ENCODE measurements at places on chromosomes 12 and 14. TPM values are rescaled to one million over a fixed set of nuclear protein-coding genes. Genes with fewer than 3 reads are reported as not detected.

GRCh38 chr14:92747701-92748258 lies 647 bp downstream of the LGMN start:
- DNase-seq: no peak

- no peak for DNase-seq
Measured at GRCh38 chr14:35855876-35856481, 29.8 kb downstream of the BRMS1L start.

DNA sequence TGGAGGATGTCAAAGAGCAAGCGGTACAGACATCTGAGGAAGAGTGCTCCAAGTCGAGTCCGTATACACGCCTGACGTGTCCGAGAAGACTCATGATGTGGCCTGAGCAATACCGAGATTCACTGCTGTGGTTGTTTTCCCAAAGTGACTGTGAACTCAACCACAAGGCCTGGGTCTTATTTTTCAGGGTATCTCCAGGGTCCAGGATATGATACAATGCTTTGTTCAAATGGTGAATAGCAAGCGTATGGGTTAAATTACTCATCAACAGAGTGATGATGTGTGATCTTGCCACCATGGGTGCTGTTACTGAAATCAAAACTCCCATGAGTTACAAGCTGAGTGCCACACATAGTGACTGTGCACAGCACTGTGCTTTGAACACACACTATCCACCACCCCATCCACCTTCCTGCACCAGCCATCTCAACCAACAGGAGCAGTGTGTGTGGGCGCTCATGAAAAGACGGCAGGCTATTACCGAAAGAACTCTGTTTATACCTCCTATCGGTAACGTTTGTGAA lies 109.6 kb downstream of the BCAT1 start:
- no peak for DNase-seq

GRCh38 chr14:61565836-61566536 lies 129.3 kb upstream of the HIF1A start:
- DNase-seq: no peak

AQP2 gene
- total RNA-seq: 0.44 TPM

RNASE4 gene
- total RNA-seq: 18.0 TPM

- no peak for DNase-seq
Measured at GRCh38 chr14:68719634-68720384, 73.1 kb downstream of the ZFP36L1 start.

GRCh38 chr14:37864861-37865718 lies 269.7 kb downstream of the TTC6 start:
- DNase-seq: no peak

DNA sequence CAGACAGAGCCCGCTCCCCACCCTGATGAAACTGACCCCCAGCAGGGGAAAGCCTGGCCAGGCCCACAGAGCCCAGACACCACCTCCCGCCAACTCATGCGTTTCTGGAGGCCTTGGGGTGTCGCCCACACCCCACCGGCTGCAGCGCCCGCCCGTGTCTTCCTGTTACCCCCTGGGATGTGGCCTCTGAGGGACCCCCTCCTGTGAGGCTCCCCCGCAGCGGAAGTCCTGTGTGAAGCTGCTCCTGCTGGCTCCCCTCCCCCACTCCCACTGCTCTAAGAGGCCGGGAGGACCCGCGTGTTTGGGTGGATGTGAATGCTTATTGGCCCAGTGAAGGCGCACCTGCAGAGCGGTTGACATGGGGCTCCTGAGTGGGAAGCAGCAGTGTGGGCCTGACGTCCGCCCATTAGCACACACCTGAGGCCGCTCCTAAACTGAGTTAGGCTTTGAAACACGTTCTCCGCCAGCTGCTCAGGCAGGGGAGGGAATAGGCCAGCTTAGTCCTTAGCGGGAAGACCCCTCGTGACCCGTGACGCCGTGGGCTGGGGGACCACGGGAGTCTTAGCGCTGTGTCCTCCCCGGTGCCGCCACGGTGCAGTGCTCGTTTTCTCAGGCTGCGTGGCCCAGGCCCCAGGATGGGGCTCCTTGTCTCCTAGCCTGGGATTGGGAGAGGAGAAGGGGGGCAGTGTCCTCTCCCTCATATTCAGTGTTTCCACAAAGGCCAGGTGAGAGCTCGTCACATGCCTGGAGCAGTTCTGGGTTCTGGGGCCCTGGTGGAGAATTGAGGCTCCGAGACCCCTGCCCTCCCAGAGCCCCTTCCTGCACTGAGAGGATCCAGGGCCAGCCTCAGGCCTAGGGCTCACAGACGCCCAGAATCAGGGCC lies 323.4 kb upstream of the SFSWAP start:
- DNase-seq: peak; percentile 33

DNA sequence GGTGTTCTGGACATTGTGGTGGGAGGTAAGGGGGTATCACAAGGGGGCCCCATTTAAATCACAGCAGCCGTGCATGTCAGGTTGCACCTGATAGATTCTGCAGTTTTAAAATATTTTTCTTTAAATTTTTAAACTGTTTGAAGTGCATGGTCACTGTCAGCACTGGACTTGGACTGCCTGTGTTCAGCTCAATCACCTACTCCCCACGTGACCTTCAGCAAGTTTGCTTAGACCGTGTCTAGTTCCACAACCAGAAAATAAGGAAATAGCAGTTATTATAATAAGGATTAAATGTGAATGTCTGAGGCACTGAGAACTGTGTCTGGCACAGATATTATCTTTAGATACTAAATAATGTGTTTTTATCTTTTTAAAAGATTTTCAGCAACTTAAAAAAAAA lies 64.7 kb downstream of the ESR2 start:
- DNase-seq: no peak
